ENCODE measurements at places on chromosomes 1 and 21.

GRCh38 chr1:94248956-94249688, 11.7 kb upstream of the ARHGAP29 start:
- DNase-seq = no peak

- no peak for DNase-seq
These were observed 89.9 kb downstream of the FOXD2 start for GRCh38 chr1:47527653-47528272.

DNA sequence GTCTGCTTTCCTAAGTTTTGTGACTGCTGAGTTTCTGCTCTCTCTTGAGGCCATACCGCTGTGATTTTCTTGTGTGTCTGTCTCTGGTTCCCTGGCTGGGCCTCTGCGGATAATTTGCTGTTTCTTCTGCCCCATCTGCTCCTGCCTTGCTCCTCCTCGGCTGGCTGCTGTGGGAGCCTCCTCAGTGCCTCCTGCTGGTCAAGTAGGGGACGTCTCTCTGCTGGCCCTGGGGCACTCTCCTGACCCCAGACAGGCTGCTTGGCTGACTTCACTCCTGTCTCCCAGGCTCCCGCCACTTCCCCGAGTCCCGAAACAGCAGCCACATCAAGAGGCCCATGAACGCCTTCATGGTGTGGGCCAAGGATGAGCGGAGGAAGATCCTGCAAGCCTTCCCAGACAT, 28.5 kb downstream of the ETNK2 start:
- no peak for DNase-seq

GRCh38 chr1:110262846-110263631, 52.9 kb downstream of the KCNC4 start:
- no peak for DNase-seq

DNA sequence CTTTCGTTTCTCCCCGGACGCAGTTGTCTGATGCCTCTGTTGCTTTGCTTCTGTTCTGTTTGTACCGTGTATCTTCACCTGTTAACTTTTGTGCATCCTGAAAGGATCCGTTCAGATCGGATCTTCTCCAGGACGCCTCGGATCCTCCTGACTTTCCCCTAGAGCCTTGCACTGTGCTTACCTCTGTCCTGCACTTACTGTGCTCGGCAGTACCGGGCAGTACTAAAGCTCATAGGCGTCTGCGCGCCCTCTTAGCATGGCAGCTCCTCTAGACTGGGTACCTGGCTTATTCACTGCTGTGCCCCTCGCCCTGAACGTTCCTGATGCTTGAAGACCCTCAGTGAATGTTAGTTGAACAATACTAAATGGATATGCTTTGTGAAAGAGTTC, 934 bp downstream of the SCP2 start:
- DNase-seq = no peak

DNA sequence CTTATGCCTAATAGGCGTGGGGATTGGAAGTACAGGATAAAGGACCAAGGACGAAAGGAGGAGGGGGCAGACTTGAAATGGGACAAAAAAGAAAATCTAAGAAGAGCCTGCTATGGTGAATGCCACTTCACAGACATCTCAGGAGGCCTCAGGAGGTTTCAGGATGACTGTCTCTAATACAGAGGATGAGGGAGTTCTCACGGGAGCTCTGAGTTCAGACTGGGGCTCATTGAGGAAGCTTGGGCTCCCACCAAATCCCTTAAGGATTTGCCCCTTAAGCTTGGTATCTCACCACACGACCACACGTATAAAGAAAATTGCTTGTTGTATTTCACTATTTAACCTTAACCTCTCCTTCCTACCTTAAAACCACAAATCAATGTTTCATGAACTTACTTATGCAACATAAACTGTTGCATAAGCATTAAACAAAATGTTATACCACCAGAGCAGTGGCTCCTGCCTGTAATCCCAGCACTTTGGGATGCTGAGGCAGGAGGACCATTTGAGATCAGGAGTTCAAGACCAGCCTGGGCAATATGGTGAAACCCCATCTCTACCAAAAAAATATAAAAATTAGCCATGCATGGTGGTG, 12.4 kb downstream of the SLC30A1 start:
- no peak for DNase-seq

DNA sequence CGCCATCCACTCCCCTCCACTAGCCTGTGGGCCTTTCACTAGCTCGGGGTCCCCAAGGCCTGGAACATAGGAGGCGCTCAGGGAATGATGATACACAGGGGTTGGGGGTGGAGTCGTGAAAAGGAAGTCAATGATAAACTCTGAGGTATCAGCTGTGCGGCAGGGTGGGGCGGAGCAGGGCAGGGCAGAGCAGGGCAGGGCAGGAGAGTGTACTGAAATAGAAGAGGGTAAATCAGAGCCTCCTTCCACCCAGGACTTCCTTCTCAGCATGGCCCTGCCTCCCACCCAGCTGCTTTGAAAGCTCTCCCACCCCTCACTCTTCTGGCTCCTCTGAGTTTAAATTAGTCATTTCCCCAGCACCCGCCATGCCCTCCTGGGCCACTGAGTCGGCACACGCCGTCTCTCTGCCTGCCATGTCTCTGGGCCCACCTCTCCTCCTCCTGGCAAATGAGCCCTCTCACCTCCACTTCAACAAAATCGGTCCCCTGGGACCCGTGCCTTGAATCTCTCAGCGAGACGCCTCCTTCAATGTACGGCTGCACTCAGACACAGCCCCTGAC, 16.9 kb downstream of the CAPZB start:
- no peak for DNase-seq

- DNase-seq = no peak
These were observed 6.4 kb upstream of the KCNK1 start for GRCh38 chr1:233607252-233608119.

GRCh38 chr1:244664353-244664752, 11.4 kb downstream of the DESI2 start:
- DNase-seq = no peak

DNA sequence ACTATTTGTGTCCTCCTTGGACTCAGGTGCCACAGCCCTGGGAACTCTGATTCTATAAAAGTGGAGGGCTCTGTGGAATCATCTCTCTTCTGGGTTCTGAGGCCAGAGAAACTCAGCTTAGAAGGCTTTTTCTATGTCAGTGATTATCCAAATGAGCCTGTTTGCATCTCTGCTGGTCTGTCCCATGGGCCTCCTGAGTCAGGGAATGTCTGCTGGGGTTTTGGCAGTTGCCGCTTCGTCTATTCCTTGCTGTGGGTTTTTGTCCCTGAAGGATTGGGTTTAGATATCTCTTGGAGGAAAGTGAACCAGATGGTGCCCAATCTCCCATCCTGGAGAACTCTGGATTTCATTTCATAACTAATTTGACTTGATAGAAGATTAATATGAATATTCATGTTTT, 297.6 kb downstream of the HHAT start:
- DNase-seq = no peak

GRCh38 chr1:6918186-6918924, 133.1 kb downstream of the CAMTA1 start:
- DNase-seq = no peak

- DNase-seq = no peak
These were observed 6.0 kb downstream of the IFNAR1 start for GRCh38 chr21:33330726-33331125.

GRCh38 chr21:23245255-23245654, 2247.0 kb downstream of the NCAM2 start:
- no peak for DNase-seq

GRCh38 chr1:70906800-70907199, 140.8 kb downstream of the PTGER3 start:
- no peak for DNase-seq

GRCh38 chr1:17045634-17046333, 8.0 kb downstream of the SDHB start:
- DNase-seq = no peak

DNA sequence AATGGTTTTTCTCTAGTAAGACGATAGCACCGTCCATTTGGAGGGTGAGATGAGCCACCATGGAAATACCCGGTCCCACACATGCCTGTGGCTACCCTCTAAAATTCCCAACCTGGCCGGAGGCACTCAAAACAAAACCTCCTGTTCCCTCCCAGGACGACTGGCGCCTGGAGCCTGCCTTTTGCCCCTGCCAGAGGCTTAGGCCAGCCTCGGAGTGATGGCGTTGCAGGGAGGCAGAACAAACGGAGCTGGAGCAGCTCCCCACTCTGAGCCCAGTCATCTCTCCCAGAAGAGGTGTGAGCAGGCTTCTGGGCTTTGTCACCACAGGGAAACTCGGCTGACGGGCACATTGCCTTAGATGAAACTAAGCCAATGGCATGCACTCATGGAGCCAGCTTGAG, 213.7 kb upstream of the HOOK1 start:
- no peak for DNase-seq

GRCh38 chr1:109714661-109715372, 2.8 kb downstream of the GSTM5 start:
- DNase-seq = no peak

DNA sequence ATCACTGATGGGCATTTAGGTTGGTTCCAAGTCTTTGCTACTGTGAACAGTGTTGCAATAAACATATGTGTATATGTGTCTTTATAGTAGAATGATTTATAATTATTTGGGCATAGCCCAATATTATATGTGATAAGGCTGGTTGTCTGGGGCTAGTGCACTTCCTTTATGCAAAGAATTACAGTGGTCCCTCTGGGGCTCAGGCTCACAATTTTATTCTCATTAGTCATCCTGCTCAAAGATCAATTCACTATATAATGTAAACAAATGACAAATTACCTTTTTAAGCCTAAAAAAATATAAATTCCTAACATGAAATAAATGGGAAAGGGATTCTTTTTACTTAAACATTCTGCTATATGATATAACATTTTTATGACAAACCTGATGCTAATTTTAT, 5.0 kb downstream of the PLPPR4 start:
- DNase-seq = no peak

GRCh38 chr1:23872421-23872820, 4.3 kb upstream of the FUCA1 start:
- DNase-seq = no peak

- no peak for DNase-seq
These were observed 1.1 kb upstream of the ANKRD35 start for GRCh38 chr1:145886816-145887215.

- no peak for DNase-seq
These were observed 889 bp upstream of the TXLNA start for GRCh38 chr1:32178380-32179192.

DNA sequence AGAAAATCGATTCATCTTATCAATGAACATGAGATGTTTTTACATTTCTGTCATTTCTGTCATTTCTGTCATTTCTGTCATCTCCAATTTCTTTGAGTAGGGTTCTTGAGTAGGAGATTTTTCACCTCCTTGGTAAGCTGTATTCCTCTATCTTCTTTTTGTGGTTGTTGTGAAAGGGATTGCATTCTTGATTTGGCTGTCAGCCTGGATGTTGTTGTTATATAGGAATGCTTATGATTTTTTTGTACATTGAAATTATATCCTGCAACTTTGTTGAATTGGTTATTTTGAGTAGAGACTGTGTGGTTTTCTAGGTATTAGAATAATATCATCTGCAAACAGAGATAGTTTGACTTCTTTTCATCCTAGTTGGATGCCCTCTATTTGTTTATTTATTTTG, 1233.7 kb downstream of the PLA2G4A start:
- DNase-seq = no peak

DNA sequence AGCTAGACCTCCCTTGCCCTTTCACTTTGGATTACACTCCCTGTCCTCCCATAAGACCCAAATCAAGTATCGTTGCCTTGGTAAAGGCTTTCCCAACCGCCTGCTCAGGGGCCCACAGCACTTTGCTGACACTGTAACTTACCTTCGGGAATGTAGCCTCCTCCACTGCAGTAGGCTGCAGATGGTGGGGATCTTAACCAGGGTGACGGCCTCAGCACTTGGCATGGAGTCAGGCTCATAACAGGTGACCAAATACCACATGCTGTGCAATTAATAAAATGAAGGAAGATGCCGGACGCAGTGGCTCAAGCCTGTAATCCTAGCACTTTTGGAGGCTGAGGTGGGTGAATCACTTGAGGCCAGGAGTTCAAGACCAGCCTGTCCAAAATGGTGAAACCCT, 88.7 kb upstream of the IRF2BP2 start:
- no peak for DNase-seq

GRCh38 chr1:23613191-23614031, 54.1 kb upstream of the ID3 start:
- DNase-seq = no peak

GRCh38 chr1:12052008-12052573, 11.0 kb upstream of the TNFRSF8 start:
- DNase-seq = no peak

- no peak for DNase-seq
These were observed 24.9 kb downstream of the UBE2U start for GRCh38 chr1:64228167-64228957.

GRCh38 chr1:59107916-59108315, 189.0 kb upstream of the FGGY start:
- no peak for DNase-seq

- no peak for DNase-seq
These were observed 217.0 kb downstream of the DNAH14 start for GRCh38 chr1:225146478-225146877.

DNA sequence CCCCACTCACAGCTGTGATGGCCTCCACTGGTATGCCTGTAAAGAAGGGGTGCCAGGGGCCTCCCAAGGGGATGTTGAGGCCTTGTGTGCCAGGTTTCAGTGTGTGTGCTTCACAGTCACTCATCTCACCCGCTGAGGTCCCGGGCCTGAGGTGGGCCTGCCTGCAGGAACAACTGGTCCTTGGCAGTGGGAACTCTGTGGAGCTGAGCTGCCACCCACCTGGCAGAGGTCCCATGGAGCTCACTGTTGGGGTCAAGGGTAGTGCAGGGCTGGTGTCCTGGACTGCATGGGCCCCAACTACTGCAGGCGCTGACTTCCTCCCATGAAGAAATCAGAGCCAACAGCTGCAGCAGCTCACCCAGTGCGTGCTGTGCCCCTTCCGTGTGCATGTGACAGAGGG, 17.3 kb upstream of the ZNF678 start:
- DNase-seq = no peak

- DNase-seq = no peak
These were observed 44.4 kb downstream of the GFI1 start for GRCh38 chr1:92442351-92442750.

GRCh38 chr1:29642519-29642918, 406.2 kb downstream of the PTPRU start:
- DNase-seq = no peak

All from stimulated activated CD4-positive, alpha-beta T cell treated with anti-CD3 and anti-CD28 coated beads, TNF-alpha, amount 100 ng/mL, for 48 hours (primary cell).